ENCODE measurements at places on chromosomes 11 and 22.

- DNase-seq, result no peak
These were observed 1.6 kb downstream of the PTPRCAP start for GRCh38 chr11:67435727-67436458.

DNA sequence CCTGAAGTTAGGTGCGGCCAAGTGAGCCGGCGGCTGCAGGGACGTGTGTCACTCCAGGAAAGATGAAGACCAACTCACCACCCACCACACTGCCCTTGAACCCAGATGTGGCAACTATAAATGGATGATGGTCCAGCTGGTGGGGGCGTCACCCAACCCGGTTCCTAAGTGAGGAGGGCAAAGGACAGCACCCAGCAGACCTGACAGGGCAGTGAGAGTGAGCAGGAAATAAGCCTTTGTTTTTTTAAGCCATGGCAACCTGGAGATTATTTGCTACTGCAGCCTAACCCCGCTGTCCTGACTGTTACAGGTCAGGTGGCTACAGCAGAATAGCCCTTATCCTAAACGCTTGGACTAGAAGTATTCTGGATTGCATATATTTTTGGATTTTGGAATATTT is 228.9 kb downstream of the CTTN start:
- DNase-seq, result no peak

DNA sequence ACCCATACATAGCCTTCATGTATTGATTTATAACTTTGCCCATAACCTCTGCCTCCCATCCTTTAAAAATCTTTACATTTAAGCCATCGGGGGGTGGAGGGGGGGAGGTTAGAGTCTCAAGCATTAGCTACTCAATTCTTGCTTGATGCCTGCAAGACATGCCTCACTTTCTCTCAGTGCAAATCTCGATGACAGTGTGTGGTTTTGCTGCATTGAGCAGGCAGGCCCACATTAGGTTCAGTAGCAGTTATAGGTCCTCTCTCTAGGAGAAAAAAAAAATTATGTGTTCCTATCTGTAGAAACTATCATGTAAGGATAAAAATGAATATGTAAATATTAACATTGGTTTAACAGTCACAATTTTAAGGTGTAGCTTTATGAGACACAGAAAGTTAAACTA is 314.0 kb upstream of the ANO3 start:
- DNase-seq, result no peak

GRCh38 chr11:68016904-68017817 is 7.0 kb downstream of the ALDH3B1 start:
- no peak for DNase-seq

DNA sequence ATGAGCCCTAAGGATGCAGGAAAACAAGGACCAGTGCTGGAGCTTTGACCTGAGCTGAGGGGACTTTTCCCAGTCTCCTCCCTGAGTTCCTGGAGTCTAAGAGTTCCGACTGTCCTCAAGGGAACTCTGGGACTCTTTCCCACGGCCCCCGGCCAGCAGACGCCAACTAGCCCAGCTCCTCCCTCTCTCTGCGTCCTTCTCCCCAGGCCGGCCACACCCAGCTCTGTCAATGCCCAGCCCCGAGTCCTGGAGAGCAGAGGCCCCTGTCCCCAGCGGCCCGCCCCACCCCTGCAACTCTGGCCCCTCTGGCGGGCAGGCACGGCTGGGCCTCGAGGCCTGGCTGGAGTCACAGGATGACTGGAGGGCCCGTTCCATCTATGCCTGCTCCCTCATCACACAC is 29.8 kb downstream of the NECTIN1 start:
- DNase-seq, result no peak

DNA sequence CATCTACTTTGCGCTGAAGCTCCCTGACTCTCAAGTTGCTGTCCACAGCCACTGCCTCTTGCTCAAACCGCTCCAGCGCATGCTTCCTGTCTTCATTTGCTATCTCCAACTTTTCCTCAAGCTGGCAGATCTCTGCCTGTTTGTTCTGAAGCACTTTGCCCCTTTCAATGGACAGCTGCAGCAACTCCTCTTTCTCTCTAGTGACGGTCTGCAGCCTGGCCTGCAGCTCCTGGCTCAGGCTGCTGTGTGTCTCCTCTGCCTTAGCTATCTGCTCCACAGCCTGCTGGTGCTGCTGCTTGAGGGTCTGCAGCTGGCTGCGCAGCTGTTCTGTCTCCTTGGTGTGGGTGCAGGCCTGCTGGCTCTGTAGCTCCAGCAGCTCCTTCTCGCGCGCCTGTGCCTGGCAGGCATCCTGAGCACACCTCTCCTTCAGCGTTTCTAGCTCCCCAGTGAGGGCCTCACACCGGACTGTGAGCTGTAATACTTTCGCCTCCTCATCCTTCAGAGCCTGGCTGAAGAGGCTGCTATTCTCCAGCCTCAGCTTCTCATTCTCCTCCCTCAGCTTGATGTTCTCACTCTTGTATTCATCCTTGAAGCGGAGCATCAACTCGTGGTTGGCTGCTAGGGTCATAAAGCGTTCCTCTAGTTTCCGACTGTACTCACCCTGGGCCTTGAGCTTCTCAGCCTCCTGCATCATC is 723 bp downstream of the CCDC89 start:
- no peak for DNase-seq

- no peak for DNase-seq
These were observed 18.6 kb downstream of the C1QTNF6 start for GRCh38 chr22:37169406-37169805.

DNA sequence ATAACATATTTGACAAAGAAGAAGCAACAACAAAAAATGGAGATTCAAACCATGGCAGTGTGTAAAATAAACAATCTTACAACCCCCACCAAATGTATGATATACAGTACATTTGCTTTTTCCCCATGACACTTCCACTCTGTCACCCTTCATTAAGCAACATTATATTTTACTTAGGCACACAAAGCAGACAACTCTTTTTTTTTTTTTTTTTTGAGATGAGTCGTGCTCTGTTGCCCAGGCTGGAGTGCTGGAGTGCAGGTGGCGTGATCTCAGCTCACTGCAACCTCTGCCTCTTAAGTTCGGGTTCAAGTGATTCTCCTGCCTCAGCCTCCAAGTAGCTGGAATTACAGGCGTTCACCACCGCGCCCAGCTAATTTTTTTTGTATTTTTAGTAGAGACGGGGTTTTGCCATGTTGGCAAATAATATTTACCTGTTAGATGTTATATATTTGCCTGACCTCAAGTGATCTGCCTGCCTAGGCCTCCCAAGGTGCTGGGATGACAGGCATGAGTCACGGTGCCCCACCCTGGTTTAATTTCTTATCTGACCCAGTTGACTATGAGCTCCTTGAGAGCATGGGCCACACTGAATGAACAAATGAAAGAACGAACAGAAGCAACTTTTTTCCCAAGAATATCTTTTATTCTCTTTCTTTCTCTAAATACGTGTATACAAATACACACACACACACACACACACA is 5.5 kb upstream of the PCF11 start:
- no peak for DNase-seq

- no peak for DNase-seq
These were observed 4.7 kb downstream of the CD5 start for GRCh38 chr11:61106894-61107470.

DNA sequence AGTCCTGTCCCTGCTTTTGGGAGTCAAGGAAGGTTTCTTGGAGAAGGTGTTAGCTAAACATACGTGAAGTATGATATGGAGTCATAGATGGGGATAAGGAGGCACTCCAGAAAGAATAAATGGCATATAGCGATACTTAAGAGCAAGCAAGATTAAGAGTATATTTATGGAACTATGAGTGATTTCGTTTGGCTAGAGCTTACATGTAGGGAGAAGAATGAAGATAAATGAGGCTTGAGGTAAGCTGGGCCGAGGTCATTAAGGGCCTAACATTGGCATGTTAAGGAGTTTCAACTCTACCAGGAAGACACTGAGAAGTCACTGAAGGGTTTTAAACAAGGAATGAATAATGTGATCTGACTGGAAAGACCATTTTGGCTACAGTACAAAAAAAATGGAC is 33.3 kb downstream of the EIF3M start:
- DNase-seq, result no peak

- DNase-seq, result no peak
These were observed 1.4 kb upstream of the SMIM38 start for GRCh38 chr11:69154211-69154913.

GRCh38 chr11:64882243-64882642 is 3.8 kb upstream of the EHD1 start:
- no peak for DNase-seq

DNA sequence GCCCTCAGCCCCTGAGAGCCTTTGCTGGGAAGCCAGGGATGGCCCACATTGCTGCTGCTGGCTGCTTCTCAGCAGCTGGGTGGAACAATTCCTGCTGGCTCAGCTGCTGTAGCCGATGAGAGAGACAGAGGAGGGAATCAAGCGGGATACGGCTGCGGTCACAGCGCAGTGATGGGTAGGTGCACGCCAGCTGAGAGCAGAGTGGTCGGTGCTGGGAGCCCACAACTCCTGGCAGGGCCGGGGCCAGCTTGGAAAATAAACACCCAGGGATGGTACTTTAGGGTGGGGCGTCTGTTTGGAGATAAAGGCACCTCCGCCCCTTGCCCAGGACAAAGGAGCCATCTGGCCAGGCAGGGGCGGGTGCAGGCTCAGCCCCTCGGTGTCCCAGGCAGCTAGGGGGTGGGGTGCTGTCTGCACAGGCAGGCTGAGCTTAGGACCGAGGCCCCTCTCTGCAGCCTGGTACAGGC is 480.5 kb downstream of the MIAT start:
- no peak for DNase-seq

GRCh38 chr22:25745341-25746011 is 3.5 kb downstream of the MYO18B start:
- no peak for DNase-seq

- DNase-seq, result no peak
These were observed 8.0 kb downstream of the SIK3 start for GRCh38 chr11:117090111-117090706.

- no peak for DNase-seq
These were observed 624.5 kb downstream of the OPCML start for GRCh38 chr11:132907651-132908413.

- DNase-seq, result no peak
These were observed 4.4 kb downstream of the ASCL2 start for GRCh38 chr11:2265854-2266585.

DNA sequence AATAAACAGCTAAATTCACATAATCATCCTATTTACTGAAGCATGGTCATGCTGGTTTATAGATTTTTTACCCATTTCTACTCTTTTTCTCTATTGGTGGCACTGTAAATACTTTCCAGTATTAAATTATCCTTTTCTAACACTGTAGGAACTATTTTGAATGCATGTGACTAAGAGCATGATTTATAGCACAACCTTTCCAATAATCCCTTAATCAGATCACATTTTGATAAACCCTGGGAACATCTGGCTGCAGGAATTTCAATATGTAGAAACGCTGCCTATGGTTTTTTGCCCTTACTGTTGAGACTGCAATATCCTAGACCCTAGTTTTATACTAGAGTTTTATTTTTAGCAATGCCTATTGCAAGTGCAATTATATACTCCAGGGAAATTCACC is 10.7 kb downstream of the RAG1 start:
- DNase-seq, result no peak

Data from smooth muscle cell of the brain vasculature (primary cell).